ENCODE measurements at places on chromosomes 2 and 18.
A peak's percentile ranks its signal among the peaks of the same experiment; 100 is the strongest.

GRCh38 chr2:86453836-86454235 is 12.7 kb downstream of the KDM3A start:
- DNase-seq = peak; percentile 45

DNA sequence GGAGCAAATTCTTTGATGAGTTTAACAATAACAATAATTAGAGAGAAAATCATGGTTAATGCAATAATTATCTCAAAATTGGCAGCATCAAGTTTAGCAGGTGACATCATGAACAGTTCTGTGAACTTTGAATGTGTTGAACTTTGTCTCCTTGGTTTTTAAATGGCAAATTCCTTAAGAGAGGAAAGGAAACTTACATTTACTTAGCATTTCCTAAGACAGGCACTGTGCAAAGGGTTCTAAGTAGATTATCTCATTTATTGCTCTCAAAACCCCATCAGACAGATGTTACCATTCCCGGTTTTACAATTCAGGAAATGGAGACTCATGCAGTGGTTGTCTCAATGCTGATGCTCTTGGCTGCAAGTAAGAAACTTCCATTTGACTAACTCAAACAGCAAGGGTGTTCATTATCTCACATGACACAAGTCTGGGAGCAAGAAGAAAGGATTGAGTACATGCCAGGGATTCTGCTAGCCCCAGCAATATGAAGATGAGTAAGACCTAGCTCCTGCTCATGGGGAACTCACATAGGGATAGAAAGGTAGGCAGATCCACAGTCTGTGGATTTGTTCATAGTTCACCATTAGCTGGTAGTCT is 81.3 kb upstream of the ITGA6 start:
- DNase-seq = no peak

DNA sequence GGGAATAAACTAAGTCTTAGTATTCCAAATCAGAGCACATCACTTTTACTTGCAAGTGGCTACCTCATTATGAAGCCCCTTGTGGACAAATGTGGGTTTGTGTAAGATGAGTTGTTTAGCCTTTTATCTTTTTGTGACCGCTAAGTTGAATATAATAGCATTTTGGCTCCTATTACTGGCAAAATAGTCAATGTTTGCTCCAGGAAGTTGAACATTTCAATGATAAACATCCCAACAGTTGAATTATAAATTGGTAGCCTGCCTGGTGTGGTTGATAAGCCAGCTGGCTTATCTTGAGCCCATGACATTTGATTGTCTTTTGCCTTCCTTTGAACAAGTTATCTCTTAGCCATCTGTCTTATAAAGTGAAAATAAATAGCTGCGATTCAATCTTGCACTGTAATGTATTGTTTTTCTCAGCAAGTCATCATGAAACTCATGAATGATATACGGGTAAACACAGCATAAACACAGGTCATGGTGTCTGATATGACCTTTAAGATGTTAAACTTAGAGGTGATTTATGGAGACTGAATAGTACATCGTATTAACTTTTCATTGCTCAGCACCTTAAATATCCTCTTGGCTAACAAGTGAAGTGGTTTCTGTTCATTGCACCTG is 338.4 kb downstream of the SOCS6 start:
- no peak for DNase-seq

DNA sequence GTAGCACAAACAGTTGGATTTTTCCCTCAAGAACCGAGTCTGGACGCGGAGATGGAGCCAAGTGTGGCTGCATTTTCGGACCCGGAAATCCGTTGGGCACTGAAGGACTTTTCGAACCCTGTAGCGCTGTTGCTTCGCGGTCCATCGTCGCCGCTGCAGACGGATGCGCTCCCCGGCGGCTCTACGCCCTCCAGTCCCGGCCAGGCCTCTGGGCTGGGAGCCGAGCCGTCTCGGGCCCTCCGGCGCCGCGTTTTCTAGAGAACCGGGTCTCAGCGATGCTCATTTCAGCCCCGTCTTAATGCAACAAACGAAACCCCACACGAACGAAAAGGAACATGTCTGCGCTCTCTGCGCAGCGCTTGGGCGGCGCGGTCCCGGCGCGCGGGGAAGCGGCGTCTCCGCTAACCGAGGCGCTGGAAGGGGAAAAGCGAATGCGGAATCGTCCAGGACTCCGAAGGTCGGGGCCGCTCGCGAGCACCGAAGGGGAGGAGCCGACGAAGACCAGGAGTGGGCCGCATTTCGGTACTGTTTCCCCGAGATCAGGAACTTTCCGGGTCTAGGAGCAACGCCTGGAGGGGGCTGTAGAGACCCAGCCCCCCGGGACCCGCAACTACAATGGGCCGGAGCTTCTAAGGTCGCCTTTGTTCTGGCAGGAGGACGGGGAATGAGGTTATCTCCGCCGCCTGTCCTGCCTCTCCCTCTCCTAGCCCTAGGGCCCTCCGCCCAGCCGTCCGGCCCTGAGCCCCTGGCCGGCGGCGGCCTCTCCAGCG is 3.2 kb downstream of the EMX1 start:
- no peak for DNase-seq

DNA sequence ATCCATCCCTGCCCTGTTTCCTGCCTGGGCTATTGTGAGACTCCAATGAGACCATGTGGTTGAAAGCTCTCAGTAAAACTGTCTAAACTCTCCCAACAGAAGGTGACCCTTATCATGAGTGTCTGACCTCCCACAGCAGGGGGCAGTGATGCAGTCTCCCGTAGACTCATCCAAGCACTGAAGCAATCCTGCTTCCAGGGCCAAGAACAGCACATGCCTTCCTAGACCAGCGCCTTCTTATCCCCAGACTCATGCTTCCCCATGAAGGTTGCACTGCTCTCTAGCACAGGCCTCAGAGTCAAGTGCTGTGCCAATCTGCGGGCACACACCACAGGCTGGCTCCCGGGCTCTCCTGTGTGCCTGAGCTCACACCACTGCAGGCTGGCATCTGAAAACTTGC is 112.3 kb downstream of the TNS1 start:
- no peak for DNase-seq

DNA sequence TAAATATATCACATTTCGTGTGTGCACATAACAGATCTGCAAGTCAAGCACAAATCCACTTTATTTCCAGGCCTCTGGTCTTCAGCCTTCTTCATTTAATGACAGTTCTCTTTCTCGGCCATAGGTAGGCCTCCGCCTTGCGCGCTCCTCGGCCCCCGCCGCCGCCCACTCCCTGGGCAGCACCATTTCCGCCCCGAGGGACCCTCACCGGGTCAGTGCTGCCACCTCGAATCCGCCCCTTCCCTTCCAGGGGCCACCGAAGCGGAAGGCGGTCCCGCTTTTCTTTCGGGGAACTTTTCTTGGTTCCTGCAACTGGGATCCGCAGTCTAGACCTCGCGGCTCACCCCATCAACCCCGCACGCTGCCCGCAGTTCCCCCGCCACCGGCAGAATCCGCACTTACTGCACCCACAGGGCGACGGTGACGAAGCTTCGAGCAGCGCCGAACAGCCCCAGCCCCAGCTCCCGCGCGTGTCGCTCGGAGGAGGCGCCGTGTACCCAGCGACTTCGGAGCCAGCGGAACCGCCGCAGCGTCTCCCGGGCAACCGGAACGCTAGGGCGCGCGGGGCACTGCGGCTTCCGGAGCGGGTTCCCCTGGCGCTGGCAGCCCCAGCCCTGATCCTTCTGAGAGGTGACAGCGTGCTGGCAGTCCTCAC is at the start of gene CDKL4:
TSS of gene CDKL4 (minus strand) at position 502 of the 655 bp plus-strand sequence.
- DNase-seq = no peak

DNA sequence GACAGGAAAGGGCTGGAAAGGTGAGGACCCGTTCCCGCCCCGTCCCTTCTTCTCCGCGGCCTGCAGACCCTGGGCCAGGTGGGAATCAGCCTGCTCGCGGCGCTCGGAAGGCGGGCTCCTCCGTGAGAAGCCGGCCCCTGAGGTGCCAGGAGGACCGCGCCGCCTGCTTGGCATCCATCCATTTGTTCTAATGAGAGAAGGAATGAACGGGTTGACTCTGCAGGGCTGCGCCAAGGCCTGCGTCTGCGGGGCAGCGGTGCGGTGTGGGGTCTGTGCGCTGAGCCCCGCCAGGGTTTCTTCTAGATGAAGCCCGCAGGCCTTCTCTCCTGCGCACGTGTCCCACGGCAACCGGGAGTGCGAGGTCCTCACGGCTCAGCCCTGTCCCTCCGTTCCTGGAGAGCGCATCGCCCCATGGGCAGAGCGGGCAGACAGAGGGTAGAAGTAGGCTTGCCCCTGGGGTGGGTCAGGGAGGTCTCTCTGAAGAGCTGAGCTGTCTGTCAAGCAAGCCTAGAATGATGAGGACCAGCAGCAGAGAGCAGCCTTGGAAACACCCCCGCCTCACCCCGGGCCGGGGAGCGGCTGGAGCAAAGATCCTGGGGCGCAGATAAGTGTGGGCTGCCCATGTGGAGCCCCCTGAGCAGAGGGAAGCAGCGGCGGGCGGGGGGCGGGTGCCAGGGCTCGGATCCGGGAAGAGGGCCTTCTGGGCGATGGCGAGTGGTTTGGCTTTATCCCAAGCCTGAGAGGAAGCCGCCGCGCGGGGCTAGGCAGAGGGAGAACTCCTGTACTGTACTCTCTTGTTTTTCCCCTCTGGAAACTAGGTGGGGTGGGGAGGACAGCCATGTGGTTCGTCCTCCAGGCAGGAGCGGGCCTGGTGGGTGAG is 27.9 kb upstream of the HS6ST1 start:
- DNase-seq = no peak

DNA sequence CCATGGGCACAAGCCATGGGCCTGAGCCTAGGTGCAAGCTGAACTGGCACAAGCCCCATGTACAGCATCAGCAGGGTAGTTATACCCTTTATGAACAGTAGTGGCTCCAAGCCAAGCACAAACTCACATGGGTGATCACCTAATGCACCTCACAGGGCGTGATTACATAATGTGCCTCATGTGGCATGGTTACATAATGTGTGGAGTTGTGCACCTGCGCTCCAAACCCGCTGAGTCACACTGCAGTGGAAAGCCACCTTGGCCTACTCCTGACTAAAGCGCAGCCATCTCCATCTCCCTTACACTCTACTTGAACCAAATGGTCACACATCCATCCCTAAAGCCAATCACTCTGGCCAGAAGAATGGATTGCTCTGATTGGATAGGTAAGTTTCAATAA is 279.7 kb downstream of the MBD2 start:
- no peak for DNase-seq

DNA sequence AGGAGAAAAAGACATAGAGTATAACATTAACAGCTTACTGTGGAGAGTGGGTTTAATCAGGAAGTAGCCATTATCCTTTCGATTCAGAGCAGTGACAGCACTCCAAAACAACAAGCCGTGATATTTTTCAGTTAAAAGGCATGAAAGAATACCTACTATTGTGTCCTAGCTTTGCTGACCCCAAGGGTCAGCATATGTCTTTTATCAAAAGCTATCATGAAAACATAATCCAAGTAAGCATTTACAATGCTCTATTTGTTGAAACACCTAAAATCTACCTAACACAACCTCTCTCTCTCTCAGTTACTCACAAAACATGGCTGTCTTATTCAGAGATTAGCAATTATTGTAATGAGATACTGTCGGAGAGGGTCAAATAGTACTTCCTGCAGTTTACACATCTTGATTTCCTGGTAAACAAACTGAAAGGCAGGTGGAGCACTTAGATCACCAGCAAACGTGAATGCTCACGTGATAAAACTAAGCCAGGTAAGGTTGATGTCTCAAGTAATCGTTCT is 100.0 kb downstream of the BAZ2B start:
- peak; percentile 23 for DNase-seq

DNA sequence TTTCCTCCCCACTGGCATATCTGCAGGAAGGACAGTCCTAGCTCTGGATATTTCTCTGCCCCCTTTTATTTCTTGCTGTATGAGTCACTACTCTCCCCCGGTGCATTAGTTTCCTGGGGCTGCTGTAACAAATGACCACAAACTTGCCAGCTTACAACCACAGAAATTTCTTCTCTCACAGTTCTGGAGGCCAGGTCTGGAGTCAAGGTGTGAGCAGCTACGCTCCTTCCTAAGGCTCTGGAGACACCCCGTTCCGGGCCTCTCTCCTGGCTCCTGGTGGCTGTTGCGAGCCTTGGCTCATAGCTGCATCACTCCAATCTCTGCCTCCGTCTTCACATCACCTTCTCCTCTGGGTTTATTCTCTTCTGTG is 34.1 kb downstream of the PTPRM start:
- DNase-seq = no peak
